ENCODE measurements at places on chromosomes 5 and 9. TPM values are rescaled to one million over a fixed set of nuclear protein-coding genes. Genes with fewer than 3 reads are reported as not detected.

- DNase-seq, result no peak
Measured at GRCh38 chr5:97163360-97163764, 19.7 kb downstream of the RIOK2 start.

- no peak for DNase-seq
Measured at GRCh38 chr9:70438341-70438928, 24.0 kb upstream of the KLF9 start.

DNA sequence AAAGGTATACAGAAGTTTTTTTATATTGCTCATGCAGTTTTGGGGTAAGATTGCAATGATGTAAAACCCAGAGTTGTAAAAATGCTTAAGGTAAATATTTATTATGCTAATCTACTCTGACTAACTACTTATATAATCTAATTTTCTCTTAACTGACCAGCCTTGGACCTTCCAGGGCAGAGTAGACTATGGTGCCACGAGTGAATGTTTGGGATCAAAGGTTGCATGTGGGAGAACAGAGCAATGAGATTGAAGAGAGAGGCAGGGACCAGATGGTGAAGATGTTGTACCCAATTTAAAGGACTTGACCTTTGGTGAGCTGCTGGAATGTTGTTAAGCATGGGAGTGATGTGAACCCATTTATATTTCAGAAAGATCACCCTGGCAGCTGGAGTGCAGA is 34.8 kb upstream of the PANK3 start:
- DNase-seq, result no peak

- peak; percentile 58 for DNase-seq
Measured at GRCh38 chr5:156475182-156476157, 148.5 kb downstream of the SGCD start.

DNA sequence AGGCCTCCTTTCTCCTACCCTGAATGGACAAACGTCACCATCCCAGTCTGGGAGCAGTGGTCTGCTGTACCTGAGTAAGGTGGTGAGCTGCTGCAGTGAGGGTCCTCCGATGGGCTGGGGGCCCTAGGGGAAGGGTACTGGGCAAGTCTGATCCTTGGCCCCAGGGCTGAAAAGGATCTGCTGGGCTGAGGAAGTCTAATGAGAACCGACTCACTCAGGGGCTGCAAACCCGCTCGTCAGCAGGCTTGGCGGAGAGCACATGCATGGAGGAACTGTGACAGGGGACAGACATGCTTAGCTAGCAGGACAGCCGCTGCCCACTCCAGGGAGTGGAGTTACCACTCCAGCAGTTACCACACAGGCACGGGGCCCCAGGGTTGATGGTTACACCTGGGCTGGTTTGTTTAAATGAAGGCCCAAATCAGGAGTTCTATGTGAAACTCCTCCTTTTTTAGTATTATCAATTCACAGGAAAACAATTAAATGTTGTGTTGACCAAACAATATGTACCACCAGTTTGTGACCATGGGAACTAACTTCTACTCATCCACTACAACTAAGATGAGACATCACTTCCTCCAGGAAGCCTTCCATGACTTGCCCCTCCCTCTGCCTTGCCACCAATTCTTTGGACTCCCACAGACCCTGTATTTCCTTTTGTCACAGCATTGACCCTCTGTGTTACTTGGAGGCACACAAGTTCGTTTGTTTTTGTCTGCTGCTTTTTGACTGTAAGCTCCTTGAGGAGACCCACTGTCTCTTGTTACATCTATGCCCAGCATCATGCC is 56.1 kb upstream of the CPLX2 start:
- no peak for DNase-seq

GRCh38 chr5:78972654-78973428 is 12.3 kb downstream of the ARSB start:
- no peak for DNase-seq

- no peak for DNase-seq
Measured at GRCh38 chr9:89562186-89562814, 42.5 kb upstream of the GADD45G start.

DNA sequence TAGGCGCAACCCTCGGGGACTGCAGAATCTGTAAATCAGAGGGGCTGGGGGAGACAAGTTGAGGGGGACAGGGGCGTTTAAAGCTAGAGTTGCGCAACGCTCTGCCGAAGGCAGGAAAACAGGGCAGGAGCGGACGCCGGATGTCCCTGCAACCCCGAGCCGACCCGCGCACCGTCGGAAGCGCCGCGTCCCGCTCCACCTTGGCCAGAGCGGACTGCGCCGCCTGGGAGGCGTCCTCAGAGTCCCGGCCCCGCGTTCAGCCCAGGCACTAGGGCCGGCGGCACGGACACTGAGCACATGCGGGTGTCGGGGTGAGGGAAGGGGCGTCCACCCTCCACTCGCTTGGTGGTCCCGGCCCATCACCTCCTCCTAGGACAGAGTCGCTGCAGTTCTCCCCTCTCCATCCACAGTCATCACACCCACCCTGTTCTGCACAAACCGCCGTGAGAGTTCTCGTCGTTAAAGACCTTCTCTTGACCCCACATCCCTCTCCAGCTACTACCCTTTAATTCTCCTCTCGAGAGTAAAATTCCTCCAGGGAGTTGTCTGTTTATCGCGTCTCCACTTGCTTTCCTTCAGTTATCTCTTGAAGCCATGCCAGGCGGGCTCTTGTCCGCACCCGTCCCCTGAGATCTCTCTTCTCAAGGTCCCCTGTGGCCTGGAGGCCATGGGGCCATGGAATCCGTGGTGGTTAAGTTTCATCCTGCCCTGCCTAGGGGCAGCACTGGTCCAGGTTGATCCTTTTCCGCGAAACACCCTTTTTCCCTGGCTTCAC is 796 bp upstream of the PDLIM7 start:
- peak; percentile 82 for DNase-seq

- no peak for DNase-seq
Measured at GRCh38 chr5:150619359-150620230, 20.9 kb upstream of the SYNPO start.

DNA sequence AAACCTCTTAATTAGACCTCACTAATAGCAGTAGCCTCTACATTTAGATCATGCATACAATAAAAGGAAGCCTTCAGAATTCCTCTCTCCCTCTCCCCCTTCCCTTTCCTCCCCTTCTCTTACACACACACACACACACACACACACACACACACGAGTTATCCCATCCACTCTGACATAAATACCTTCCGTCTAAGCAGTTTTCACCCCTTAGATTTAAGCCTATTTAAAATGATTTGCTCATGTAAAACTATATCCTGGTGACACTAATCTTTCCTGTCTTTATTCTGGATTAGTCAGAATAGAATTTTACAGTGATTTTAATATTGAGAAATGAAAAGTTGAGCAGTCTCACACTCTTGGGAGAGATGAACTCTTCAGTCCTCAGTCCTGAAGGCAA is 35.0 kb downstream of the PRELID2 start:
- DNase-seq, result no peak

DNA sequence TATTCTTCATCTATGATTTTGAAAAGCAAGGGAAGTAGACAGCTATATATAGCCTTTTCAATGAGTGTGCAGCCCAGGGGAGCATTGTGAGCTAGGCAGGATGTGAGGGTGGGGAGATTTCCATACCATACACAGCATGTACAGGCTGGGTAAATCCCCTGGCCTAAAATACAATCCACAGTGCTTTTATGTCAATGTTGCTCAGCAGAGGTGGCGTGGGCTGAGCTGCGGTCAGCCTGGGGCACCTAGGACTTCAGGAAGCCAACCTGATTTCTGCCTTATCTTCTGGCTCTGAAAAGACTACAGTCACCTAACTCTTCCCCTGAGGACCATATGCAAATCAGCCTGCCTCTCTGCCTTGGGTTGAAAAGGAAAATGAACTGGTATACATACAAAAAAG is 6.3 kb upstream of the GARIN3 start:
- no peak for DNase-seq

DNA sequence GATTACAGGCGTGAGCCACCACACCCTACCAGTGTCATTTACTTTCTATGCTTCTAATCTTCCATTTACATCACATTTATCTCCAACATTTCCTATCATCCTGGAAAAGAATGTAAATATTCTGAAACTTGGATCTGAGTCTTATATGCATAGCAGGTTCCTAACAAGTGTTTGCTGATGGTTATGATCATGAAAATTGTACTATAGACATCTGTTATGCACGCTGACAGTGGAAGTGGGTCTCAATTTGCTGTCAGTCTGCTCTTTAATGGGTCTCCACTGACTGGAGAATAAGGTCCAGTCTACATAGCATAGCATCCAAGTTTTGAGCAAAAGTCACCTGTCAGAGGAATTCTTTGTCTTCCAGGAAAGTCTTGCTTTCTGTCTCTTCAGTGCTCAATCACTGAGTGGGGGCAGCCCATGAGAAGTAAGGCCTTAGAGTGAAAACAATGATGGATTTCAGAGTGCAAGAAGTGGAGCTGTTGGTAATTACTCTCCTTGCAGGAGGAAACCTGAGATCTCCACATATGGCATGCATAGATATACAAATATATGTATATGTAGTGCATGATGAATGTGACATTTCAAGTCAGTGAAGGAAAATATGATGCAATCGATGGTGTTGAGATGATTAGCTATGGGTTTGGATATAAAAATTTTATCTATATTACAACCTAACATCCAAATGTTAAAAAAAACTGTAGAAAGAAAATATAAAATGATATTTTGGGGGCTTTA is 29.2 kb upstream of the MSANTD3 start:
- DNase-seq, result no peak

The NUTM2F gene
- total RNA-seq, result not detected

The NIM1K gene
- total RNA-seq, result 5.4 TPM

All from sciatic nerve (tissue), 2 donors.